ENCODE measurements at places on chromosomes 4 and X. TPM values are rescaled to one million over a fixed set of nuclear protein-coding genes. Genes with fewer than 3 reads are reported as not detected.
A peak's percentile ranks its signal among the peaks of the same experiment; 100 is the strongest.

- H3K36me3 ChIP-seq: no peaks in the 10 kb centered on the region
- H3K27ac ChIP-seq: no peak overlapping the region
- no peak for DNase-seq
- H3K4me1 ChIP-seq: peaks cover 29% of the 10 kb centered on the region
These were observed 106.6 kb upstream of the ATP6AP2 start for GRCh38 chrX:40474205-40474626.

TCEAL2 gene
- total RNA-seq: not detected

DNA sequence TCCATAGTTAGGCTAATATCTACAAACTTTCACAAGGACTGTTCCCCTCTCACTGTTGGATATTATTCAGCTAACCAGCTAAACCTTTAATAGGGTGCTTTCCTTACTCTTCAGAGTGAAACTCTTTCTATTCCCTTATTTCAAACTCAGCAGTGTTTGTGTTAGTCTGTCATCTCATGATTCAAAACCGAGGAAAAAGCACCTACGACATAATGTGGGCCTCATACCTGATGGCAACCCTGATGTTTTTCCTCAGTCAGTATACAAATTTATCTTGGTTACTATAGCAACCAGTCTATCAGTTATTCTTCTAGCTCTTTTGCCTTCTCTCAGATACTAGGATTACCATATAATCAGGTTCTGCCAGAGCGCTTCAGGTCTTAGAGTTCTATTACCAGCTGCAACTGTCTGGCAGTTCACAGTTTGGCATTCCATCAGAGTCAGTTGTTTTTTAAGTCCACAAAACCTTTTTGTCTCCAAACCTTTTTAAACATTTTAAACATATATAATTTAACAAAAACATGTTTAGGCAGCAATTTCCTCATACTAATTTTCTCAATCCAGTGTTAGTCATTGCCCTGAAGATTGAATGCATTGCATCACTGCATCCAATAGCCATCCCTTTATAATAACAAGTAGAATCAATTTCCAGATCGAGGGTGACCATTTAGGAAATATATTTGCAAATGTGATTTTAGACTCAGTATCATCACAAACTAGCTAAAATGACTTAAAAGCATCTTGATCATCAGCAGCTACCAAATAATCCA is 7.4 kb downstream of the WDR44 start:
- H3K4me1 ChIP-seq: peaks cover 53% of the 10 kb centered on the region
- no peak for DNase-seq
- no peak overlapping the region for H3K27ac ChIP-seq
- peaks cover 10% of the 10 kb centered on the region for H3K36me3 ChIP-seq
- H3K4me3 ChIP-seq: no peak overlapping the region

- no peak for DNase-seq
- no peaks in the 10 kb centered on the region for H3K36me3 ChIP-seq
- no peaks in the 10 kb centered on the region for H3K4me1 ChIP-seq
- no peaks in the 10 kb centered on the region for H3K27me3 ChIP-seq
These were observed 25.5 kb upstream of the MORC4 start for GRCh38 chrX:107025545-107025944.

DNA sequence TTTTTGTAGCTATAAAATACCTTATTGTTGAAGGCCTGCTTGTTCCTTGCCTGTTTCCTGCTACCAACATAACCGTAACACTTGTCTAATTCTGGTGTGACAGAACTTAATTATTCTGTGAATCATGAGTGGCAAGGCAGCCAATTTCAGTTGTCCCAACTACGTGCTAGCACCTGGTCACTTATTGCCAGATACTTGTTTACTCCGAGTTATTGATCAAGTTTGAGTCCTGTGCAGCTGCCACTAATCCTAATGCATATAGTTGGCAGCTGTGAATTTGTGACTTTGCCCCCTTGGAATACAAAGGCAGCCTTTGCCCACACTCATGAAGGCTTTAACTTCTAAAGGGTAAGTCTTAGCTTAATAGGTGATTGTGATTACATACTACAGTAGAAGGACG is 7.8 kb upstream of the RNF128 start:
- H3K27me3 ChIP-seq: peaks cover 5% of the 10 kb centered on the region
- H3K27ac ChIP-seq: no peak overlapping the region

DNA sequence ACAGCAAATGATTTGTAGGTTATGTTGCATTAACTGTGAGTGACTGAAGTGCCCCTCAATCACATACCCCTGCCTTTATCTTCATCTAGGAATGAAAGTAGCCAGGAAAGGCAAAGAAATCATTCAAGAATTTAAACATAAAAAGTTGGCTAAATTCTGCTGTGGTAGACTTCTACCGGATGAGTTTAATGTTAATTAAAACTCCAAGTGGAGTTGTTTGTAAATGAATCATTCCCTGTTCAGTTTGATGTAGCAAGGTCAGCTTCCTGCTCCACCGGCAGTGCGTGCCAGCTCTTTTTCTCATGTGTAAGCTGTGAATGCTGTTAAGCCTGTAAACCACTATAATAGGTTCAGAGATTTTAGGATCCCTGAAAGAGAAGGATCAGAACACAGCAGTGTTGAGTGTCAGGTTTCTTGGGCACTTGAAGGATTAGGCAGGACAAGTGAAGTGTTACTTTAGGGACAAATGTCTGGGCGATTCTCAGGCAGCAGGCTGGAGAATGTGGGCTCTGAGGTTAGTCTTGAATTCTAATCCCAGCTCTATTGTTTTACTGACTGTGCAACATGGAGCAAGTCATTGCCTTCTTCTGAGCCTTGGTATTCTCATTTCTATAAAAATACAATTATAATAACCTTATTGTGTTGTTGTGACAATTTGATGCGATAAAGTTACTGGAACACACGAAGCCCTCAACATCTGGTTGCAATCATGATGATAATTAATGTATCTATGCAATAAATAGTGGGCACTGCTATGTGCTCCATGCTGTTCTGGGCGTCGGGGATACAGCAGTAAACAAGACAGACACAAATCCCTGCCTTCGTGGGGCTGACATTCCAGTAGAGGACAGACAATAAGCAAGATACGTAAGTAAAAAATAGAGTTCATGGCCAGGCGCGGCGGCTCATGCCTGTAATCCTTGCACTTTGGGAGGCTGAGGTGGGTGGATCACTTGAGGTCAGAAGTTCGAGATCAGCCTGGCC is 112.0 kb downstream of the SHROOM3 start:
- no peak overlapping the region for H3K27ac ChIP-seq
- no peak for DNase-seq
- peaks cover 20% of the 10 kb centered on the region for H3K4me1 ChIP-seq
- H3K27me3 ChIP-seq: peaks cover 2% of the 10 kb centered on the region
- H3K36me3 ChIP-seq: no peaks in the 10 kb centered on the region
- H3K4me3 ChIP-seq: no peak overlapping the region

DNA sequence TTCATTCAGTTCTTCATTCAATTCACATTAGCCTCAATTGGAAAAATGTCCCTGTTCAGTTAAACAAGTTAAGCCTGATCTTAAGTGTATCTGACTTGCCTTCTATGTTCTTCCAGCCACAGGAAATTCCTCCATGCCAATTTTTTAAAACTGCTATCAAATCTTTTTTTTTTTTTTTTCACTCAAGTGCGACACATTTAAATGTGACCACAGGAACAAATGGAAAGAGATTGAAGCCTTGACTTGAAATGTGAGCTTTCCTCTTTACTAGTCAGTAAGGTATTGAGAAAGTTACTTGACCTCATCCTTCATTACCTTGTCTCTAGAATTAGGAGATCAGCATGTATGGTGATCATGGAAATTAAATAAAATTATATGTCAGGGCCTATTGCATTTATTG is 165.1 kb downstream of the SLIT2 start:
- DNase-seq: no peak
- no peak overlapping the region for H3K4me3 ChIP-seq
- H3K36me3 ChIP-seq: no peaks in the 10 kb centered on the region
- H3K27ac ChIP-seq: no peak overlapping the region
- peaks cover 13% of the 10 kb centered on the region for H3K4me1 ChIP-seq

NHSL2 gene
- 1.00 TPM for total RNA-seq

- DNase-seq: no peak
- H3K4me3 ChIP-seq: peak overlapping the region; percentile 81
- peaks cover 30% of the 10 kb centered on the region for H3K4me1 ChIP-seq
- H3K27me3 ChIP-seq: no peaks in the 10 kb centered on the region
- peaks cover 41% of the 10 kb centered on the region for H3K36me3 ChIP-seq
These were observed 6.8 kb downstream of the GPKOW start for GRCh38 chrX:49116716-49117115.

DNA sequence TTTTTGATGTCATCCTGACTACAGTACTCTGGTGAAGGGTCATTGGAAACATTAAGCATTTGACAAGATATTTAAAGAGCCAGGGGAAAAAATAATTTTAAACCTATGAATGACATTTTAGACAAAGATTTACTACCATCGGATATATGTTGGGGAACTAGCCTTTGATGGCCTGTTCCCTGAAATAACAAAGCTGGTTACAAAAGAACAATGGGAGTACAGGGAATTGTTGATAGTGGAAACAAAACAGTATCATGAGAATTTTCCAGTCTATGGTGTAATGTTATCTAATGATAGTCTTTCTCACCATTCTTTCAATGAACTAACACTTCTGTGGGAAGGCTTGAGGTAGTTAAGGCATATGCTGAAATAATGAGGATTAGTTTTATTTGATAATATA is 125.9 kb upstream of the KLHL4 start:
- H3K4me3 ChIP-seq: no peak overlapping the region
- no peak overlapping the region for H3K27ac ChIP-seq
- DNase-seq: no peak
- no peaks in the 10 kb centered on the region for H3K36me3 ChIP-seq

GRCh38 chrX:130523460-130524394 is 121.9 kb downstream of the RBMX2 start:
- H3K27ac ChIP-seq: no peak overlapping the region
- no peaks in the 10 kb centered on the region for H3K36me3 ChIP-seq
- DNase-seq: no peak

DNA sequence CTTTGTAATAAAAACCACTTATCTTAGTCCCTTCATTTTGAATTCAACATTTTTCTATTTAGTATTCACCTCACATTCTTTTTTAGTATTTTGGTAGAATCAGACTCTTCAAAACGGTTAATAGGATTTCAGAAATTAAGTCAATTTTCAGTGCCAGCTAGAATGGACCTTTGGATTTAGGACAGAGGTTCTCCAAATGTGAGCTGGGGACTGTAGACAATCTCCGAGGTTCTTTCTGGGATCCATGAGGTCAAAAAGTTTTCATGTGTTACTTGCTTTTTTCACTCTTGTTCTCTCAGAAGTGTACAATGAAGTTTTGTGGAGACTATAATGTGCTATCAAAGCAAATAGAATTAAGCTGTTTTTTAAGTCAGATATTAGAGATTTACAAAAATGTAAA is 2.3 kb upstream of the UGDH start:
- H3K27me3 ChIP-seq: no peaks in the 10 kb centered on the region
- DNase-seq: no peak
- no peak overlapping the region for H3K4me3 ChIP-seq
- peaks cover 18% of the 10 kb centered on the region for H3K4me1 ChIP-seq

OTC gene
- total RNA-seq: not detected

FAM236D gene
- total RNA-seq: not detected

F8A2 gene
- total RNA-seq: not detected

DNA sequence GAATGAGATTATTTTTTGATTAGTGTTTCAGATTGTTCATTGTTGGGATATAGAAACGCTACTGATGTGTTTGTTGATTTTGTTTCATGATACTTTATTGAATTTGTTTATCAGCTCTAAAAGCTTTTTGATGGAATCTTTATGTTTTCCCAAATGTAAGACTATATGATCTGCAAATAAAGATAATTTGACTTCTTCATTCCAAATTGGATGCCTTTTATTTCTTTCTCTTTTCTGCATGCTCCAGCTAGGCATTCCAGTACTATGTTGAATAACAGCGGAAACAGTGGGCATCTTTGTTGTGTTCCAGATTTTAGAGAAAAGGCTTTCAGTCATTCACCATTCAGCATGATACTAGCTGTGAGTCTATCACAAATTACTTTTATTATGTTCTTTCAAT is 21.8 kb downstream of the SPANXN4 start:
- DNase-seq: no peak
- no peaks in the 10 kb centered on the region for H3K27me3 ChIP-seq
- H3K27ac ChIP-seq: no peak overlapping the region
- H3K36me3 ChIP-seq: no peaks in the 10 kb centered on the region
- H3K4me3 ChIP-seq: no peak overlapping the region

DNA sequence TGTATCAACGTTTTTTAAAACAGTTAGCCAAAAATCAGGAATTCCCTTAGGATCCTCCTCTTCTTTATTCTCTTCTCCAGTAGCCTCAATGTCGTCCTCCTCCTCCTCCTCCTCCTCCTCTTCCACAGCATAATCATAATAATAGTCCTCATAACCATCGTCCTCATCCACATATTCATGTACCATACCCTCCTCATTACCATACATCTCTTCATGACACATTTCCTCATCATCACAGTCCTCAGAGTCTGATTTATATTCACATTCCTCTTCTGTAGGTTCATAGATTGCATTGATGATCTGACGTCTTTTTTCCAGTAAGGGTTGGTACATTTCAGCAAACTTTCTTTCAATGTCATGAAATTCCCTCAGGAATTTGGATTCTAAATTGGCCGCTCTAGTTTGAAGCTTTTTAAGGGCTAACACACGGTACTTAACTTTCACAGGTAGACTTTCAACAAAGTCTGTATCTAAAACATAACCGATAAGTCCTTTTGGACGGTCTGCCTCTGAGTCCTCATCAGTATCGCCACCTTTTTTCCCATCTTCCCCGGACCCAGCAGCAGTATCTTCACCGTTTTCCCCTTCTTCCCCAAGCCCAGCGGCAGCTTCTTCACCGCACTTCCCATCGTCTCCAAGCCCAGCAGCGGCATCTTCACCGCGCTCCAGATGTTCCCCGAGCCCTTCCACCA is 771 bp downstream of the NAP1L2 start:
- H3K4me3 ChIP-seq: peak overlapping the region; percentile 91
- peak overlapping the region; percentile 87 for H3K27ac ChIP-seq
- no peaks in the 10 kb centered on the region for H3K36me3 ChIP-seq
- peaks cover 17% of the 10 kb centered on the region for H3K4me1 ChIP-seq
- no peak for DNase-seq

GRCh38 chrX:121949041-121949760 is 901.8 kb downstream of the GLUD2 start:
- no peak overlapping the region for H3K4me3 ChIP-seq
- H3K36me3 ChIP-seq: no peaks in the 10 kb centered on the region
- H3K27me3 ChIP-seq: no peaks in the 10 kb centered on the region
- no peak overlapping the region for H3K27ac ChIP-seq
- no peaks in the 10 kb centered on the region for H3K4me1 ChIP-seq

DNA sequence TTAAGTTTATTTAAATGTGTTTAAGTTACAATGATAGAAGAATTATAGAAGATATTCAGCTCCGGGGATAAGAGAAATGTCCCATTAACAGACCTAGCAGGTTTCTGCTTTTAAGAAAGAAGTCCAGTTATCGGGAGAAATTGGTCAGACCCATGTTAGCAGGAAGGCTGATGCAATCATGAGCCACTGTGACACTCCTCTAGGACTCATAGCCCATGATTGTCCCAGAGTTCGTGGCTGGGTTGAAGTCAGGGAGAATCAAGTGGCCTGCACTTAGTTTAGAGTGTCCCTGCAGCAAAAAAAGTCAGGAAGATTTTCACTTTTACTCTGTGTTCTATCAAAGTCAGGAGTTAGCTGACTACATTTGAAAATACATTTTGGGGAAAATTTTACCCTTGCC is 72.0 kb downstream of the TMEM144 start:
- no peaks in the 10 kb centered on the region for H3K36me3 ChIP-seq
- no peaks in the 10 kb centered on the region for H3K4me1 ChIP-seq
- no peaks in the 10 kb centered on the region for H3K27me3 ChIP-seq
- no peak overlapping the region for H3K4me3 ChIP-seq

GRCh38 chrX:47247206-47247998 is 14.6 kb downstream of the USP11 start:
- H3K27ac ChIP-seq: no peak overlapping the region
- H3K4me1 ChIP-seq: no peaks in the 10 kb centered on the region
- peaks cover 10% of the 10 kb centered on the region for H3K36me3 ChIP-seq
- H3K4me3 ChIP-seq: no peak overlapping the region
- DNase-seq: no peak
